Neural progenitor cell (in vitro differentiated cells): ENCODE measurements at places on chromosomes 2 and 18. TPM values are rescaled to one million over a fixed set of nuclear protein-coding genes. Genes with fewer than 3 reads are reported as not detected.

STEAP3 gene
- 0.30 and 1.2 TPM in 2 replicates for total RNA-seq

OR6B2 gene
- not detected in 2 replicates for total RNA-seq

METTL5 gene
- 98.5 and 146 TPM in 2 replicates for total RNA-seq

LIMS1 gene
- 19.4 and 30.8 TPM in 2 replicates for total RNA-seq

CD8B gene
- total RNA-seq: not detected in 2 replicates

DNA sequence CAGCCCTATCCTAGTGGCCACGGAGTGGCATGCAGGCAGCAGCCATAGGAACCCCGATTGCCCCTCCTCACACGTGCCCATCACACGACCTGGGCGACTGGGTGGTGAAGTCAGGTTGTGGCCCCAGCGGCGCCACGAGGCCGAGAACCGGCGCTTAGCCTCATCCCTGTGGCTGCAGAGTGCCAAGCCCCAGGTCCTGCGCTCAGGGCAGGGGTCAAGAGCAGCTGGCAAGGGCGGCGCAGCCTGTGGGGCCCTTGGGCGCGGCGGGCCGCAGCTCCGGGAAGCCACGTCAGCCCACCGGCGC lies 73.3 kb downstream of the RPIA start:
- no peak for DNase-seq

DNA sequence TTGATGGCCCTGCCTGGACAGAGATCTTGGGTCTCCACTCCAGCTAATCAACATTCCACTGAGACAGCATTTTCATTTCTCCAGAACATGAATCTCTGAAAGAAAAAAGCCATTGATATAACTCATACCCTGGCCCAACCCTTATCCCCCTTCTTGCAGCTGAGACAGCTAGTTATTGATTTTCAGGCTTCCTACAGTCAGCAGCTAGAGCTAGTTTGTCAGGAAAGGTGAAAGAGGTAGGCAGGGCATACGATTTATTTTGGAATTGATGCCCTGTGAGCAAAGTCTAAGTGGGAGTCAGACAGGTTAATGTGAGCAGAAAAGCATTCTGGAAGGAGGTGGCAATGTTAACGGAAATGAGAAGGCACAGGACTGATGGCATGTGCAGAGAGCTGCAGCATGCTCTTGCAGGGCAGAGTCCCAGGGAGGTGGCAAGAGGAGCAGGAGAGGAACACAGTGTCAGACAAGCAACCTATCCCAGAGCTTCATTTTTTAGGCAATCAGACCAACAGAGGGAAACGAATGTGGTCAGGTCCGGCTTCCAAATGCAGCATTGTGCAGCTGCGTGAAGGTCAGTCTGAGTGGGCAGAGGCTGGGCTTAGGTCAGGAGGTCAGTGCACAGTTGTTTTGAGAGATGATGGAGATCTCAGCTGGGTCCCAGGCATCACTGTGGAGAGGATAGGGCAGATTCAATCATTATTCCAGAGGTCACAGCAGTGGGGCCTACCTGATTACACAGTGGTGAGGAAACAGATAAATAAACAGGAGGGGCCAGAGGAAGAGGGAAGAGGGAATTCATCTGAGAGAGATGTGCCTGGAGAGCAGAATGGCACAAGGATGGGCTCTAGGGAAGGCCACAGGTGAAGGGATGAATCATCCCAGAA lies 134.8 kb downstream of the CMPK2 start:
- DNase-seq: no peak

DNA sequence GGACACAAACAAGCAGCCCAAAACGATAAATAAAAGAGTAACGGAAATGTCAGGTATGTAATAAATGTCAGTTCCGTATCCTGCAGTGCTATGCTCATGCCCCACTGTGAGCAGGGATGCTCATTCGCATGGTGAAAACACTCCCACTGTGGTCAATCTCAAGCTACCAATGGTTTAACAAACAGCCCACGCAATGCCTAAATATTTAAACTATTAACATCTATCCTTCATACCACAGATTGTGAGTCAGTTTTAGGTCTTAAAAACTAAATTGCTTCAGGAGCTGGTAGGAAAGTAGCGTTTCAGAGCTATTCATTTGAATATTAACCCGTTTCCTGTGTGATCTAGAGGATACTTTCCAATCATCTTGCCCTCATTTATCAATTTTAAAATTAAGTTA lies 207.4 kb downstream of the TCF4 start:
- no peak for DNase-seq

DNA sequence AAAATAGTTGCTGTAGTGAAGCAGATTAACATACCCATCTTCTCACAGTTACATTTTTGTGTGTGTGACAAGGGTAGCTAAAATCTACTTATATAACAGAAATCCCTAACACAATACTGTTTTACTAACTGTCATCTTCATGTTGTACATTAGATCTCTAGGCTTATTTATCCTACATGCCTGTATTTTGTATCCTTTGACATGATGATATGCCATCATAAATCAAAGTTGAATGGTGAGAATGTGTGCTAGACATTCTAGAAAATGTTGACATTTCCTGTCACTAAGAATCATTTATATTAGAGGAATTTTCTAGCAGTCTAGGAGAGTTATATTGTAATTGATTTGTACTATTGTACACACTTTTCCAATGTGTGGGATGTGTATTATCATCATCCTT lies 21.5 kb upstream of the CALCRL start:
- DNase-seq: no peak

DNA sequence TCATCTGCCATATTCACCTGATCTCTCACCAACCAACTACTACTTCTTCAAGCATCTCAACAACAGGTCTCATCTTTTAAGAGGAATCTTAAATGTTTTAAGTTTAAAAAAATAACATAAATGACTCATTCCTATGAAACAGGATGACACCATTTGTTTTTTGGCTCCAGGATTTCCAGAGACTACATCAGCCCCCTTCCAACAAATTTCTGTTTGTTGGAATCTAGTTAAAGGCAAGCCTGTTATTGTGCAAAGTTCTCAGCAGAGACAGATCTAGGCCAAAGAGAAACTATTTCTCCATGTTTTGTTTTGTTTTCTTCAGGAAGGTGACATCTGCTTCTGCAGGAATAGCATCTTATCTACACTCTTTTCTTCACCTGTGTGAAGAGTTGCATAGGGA lies 204.8 kb upstream of the SH3BP4 start:
- no peak for DNase-seq

DNA sequence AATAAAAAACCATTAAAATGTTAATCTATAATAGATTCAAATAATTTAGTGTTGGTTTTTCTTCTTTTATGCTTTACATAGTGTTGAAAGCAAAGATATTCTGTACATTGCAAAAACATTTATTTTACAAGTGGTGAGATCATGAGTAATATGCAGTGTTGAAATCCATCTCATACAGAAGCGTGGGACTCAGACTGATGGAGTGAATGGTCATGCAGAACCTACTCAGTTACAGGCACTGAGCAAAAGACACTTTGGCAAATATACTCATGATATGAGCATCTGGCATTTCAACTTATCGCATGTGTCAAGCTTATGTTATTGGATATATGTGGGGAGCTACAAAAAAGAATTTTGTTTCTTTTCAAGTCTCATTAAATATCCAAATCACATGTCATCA lies 620.2 kb upstream of the NETO1 start:
- DNase-seq: no peak

- DNase-seq: no peak
Measured at GRCh38 chr2:189016311-189016861, 42.2 kb downstream of the COL3A1 start.

DNA sequence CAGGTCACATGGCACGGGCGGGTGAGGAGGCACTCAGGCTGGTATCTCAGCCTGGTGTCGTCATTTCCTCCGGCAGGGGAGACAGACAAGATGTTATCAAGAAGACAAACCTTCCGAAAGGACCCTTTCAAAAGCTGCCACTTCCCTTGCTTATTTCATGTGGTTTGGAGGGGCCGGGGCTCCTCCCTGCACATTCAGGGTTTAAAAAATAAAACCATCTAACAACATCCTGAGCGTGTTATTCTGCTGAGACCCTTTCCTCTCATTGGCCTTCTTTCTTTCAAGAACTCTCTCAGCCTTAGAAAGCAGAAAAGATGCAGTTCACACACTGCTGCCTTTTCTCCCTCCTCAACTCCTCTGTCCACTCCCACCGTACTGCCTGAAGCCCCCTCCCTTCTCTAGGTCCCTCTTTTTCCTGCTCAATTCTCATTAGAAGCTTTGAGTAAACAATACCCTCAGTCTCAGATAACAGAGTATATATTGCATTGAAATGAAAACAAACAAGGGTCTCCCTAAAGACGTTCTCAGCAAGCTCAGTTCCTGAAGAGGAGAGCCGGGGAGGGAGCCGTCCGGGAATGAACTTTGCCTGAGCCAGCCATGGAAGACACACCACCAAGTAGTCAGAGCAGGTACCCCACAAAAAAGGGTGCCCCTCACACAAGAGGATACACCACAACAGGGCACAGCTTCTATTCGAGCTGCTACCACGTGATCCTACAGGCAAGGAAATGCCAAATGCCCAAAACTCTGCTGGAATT lies 9.7 kb downstream of the SMAD7 start:
- no peak for DNase-seq

- DNase-seq: no peak
Measured at GRCh38 chr2:128406736-128407554, 88.3 kb upstream of the HS6ST1 start.

- no peak for DNase-seq
Measured at GRCh38 chr2:164542581-164543021, 78.7 kb downstream of the GRB14 start.

GRCh38 chr2:30472326-30472725 lies 25.3 kb downstream of the LCLAT1 start:
- DNase-seq: no peak

- DNase-seq: no peak
Measured at GRCh38 chr2:8448824-8449556, 232.9 kb upstream of the ID2 start.

- peak; percentile 20 for DNase-seq
Measured at GRCh38 chr18:12470382-12471075, 62.8 kb downstream of the PRELID3A start.
